Cortex of kidney (tissue), 1 donor: ENCODE measurements at places on chromosomes 5 and 9.

DNA sequence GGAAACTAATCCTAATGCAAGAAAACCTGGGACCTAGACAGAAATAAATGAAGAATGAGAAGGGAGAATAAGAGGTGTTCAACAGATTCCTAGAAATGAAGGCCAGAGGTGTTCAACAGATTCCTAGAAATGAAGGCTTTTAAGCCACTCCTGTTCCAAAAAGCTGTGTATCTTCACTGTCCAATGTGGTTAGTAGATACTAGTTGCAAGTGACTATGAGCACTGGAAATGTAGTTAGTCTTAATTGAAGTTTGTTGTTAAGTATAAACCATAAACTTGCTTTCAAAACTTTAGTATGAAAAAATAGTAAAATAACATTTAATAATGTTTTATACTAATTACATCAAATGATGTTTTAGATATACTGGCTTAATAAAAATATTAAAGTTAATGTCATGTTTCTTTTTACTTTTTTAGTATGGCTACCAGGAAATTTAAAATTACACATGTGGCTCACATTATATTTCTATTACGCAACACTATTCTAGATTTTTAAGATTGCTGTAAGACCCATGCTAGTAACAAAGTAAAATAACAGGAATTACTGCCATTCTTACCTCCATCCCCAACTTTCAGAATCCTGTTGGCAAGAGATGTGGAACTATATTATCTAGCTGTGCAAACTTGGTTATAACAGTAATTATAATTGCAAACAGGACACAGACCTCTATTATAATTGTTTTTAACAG lies 57.5 kb downstream of the RICTOR start:
- no peak for DNase-seq

- no peak for DNase-seq
These were observed 32.8 kb downstream of the GOLGA1 start for GRCh38 chr9:124908098-124908497.

- no peak for DNase-seq
These were observed 499.4 kb downstream of the ISL1 start for GRCh38 chr5:51882647-51883046.

DNA sequence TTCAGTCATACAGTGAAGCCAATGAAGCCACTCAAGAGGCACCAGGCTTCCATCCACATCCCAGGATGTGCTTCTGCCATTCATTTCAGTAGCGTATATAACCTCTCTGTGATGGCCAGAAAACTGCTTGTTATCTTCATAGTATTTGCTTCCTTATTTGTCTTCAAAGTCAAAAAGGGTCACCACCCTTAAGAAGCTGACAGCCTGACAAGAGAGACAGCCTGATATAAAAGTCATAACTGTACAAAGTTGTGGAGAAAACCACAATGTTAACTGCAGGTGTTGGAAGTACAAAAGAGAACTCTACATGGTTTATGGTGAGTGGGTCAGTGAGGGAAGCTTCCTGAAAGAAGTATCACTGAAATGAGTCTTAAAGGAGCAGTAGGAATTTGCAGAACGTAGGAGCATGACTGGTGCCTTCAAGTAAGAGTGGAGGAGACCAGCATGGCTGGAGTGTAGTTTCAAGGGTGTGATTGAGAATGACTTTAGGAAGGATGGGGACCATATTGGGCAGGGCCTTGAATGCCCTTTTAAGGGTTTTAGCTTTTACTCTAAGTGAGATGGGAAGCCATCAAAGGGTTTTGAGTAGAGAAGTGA lies 33.7 kb downstream of the NIM1K start:
- DNase-seq = no peak

DNA sequence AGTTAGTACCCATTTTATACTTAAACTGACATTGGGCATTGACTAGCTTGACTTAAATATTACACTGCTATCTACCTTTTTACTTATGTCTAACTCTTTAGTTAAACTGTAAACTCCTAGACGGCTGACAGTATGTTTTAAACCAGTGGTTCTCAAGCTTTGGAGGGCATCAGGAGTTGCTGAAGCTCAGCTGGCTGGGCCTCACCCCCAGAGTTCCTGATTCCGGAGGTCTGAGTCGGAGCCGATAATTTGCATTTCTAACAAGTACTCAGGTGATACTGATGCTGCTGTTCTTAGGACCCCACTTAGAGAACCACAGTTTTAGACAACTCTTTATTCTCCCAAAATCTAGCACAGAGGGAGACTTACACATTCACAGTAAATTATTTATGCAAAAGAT lies 63.3 kb upstream of the PCA3 start:
- DNase-seq = no peak

- DNase-seq = no peak
These were observed 123.2 kb downstream of the MYO10 start for GRCh38 chr5:16812911-16813310.

GRCh38 chr5:10634050-10634449 lies 70.2 kb downstream of the ANKRD33B start:
- no peak for DNase-seq

GRCh38 chr5:134818776-134819175 lies 27.0 kb upstream of the C5orf24 start:
- DNase-seq = no peak
